Activated T-helper 2 cell treated with anti-CD3 and anti-CD28 coated beads, Interferon-gamma antibody, Interleukin-2, Interleukin-4, amounts not matched to agents 10 μg/mL and 5 μg/mL and 100 μg/mL, durations not matched to agents 14 hours and 24 hours and 36 hours (primary cell): ENCODE measurements at places on chromosomes 16 and 17.
A peak's percentile ranks its signal among the peaks of the same experiment; 100 is the strongest.

DNA sequence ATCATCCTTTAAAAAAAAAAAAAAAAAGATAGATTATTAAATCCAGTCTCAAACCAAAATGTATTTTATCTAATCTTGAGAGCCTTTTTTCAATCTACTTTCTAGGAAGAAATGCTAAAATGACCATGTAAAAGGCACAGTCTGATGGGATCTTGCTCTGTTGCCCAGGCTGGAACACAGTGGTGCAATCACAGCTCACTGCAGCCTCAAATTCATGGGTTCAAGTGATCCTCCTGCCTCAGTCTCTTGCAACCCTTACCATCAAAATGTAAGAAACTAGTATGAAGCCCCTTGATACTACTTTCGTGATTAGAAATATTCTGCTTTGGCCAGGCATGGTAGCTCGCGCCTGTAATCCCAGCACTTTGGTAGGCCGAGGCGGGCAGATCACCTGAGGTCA, 70.8 kb downstream of the HELZ start:
- no peak for DNase-seq

- DNase-seq = peak; percentile 18
Measured at GRCh38 chr17:35088356-35088880, 24.9 kb upstream of the RFFL start.

- no peak for DNase-seq
Measured at GRCh38 chr17:43662413-43663141, 855 bp upstream of the MEOX1 start.

GRCh38 chr16:7834771-7835431, 502.3 kb downstream of the RBFOX1 start:
- DNase-seq = no peak

- no peak for DNase-seq
Measured at GRCh38 chr17:68937890-68938514, 17.2 kb downstream of the ABCA8 start.

- DNase-seq = no peak
Measured at GRCh38 chr17:4247361-4247970, 16.3 kb downstream of the ANKFY1 start.

GRCh38 chr16:18945233-18945632, 19.0 kb upstream of the SMG1 start:
- no peak for DNase-seq

DNA sequence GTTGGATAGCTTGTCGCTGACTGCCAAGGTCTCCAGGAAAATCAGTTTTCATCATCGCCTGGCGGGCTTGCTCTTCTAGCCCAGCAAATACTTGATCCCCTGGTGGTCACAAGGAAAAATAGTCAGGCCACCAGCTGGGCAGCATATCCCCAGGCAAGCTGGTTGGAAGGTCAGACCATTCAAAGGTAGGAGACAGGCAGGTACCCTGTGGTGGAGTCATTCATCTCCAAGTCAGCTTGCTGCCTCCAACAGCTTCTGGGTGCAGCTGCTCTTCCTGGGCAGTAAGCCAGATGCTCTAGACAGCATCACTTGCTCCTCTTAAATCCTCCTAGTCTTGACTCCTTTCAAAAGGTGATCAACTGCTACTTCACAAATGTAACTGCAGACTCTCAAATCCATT, 16.0 kb downstream of the ZNF821 start:
- no peak for DNase-seq

DNA sequence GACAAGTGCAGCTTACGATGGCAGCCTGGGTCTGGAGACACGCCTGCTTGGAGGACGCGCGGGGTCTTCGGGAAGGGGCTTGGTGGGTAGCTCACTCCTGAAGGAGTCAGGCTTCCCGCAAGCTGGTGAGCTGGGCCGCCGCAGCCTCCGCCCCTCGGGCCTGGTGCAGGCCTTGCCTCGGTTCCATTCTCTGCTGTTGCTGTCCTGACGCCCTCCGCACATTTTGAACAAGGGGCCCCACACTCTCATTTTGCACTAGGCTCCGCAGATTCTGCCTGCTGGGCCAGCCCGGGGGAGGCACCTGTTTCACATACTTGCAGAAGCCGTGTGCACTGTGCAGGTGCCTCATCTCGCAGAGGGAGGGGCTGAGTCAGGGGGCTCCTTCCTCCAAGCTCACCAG, 31.9 kb upstream of the CBX4 start:
- no peak for DNase-seq

- DNase-seq = peak; percentile 39
Measured at GRCh38 chr17:5587438-5588032, 3.2 kb upstream of the NLRP1 start.

DNA sequence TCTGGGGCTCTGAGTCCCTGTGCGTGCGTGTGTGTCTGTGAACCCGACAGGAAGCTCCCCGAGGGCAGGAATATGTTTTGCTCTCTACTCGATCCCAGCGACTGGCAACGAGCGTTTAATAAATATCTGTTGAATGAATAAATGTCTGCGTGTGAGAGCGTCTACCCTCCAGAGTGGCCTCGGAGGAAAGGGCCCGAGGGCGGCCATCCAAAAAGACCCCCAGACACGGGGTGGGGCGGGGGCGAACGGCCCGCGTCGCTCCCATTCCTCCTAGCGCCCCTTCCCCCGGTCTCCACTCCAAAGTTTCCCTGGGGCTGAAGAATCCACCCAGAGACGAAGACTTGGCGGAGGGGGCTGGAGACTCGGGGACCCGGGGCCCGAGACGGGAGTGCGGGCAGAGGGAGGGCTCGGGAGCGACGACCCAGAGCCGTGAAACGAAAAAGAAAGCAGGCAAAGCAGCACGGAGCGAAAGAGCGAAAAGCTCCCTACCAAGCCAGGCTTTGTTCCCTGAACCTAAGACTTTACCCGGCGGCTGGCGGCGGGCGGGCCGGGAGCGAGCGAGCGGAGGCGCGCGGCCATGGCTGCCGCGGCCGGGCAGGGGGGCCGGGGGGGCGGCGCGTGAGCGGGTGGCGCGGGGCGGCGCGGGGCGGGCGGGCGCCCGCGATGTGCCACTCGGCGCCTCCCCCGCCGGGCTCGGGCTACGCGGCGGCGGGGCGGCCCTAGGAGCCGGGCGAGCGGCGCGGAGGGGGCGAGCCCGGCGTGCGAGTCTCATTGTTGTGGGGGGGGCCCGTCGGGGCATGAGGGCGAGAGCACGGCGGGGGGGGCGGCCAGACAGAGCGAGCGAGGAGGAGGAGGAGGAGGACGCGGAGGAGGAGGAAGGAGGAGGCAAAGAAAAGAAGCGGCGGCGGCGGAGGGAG, at the start of gene MLLT6:
Gene MLLT6, plus strand, starts transcription at position 668 of the 917 bp plus-strand sequence. CDS start 360 bp downstream, outside the sequence.
- DNase-seq = peak; percentile 71
